ENCODE measurements at places on chromosomes 5 and 9.

DNA sequence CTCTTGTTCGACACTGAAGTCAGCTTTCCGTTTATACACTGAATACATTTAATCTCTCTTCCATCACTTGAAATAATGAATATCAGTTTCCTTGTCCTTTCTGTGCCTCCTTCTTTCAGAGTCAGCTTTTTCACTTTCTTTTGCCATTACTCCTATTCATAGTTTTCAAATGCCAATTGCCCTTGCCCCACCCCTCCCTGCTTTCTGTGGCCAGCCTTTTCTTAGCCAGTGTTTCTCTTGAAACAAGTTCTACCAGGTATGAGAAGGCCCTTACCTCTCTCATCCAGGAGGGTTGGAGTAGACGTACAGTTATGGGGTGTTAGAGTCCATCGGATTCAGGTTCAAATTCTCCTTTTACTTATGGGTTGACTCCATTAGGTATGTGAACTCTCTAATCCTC is 574.7 kb upstream of the SEMA6A start:
- DNase-seq = no peak

DNA sequence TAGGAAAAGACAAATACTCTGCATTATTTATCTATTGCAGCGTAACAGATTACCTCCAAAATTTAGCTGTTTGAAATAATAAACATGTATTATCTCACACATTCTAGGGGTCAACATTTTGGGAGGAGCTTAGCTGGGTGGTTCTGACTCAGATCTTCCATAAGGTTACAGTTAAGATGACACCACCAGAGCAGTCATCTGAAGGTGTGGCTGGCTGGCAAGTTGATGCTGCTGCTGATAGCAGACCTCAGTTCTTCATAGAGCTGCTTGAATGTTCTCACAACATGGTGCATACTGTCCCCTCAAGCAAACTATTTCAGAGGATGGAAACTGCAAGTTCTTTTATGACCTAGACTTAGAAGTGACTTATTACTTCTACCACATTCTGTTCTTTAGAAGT is 146.3 kb upstream of the FSTL4 start:
- no peak for DNase-seq

DNA sequence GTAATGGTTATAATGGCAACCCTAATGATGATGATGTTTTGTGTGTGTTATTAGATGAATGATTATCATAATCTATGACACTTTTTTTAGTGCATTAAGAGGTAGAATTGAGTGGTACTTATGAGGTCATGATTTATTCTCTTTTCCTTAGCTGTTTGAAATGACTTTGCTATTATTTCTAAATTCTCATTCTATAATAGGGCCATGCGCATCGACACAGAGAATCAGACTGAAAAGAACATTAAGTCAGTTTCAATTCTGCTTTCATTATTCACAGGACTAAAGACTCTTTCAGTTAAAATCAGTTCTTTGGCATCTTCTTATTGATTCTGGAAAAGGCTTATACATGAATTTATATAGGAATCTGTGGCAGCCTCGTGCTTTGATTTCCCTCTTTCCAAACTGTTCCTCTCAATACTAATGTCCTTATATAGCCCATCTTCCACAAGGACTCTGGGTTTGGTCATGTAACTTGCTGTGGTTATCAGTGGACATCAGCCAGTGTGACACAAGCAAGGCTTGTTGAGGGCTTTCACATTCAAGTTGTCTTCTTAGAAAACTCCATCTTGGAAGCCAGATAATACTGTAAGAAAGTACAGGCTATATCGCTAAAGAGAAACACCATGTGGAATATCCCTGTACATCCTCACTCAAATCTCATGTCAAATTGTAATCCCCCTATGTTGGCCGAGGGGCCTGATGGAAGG is 140.3 kb upstream of the CHD1 start:
- peak; percentile 27 for DNase-seq

DNA sequence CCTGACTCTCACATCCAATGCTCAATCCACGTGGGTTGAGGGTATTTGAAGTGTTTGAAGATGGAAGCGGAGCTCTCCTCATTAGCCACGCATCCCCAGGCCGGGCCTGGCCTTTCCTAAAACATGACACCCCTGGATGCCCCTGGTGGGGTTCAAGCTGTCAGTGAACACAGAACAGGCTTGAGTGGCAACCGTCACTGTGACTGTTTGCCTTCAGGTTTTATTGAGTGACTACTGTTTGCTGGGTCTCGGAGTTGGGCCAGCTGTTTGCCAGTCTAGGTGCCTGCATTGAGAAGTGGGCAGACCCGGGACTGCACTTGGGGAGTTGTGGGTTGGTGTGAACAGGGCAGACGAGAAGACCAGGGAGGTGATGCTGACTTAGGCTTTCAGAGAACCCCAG is 7.8 kb upstream of the OLFM1 start:
- DNase-seq = no peak

- no peak for DNase-seq
Measured at GRCh38 chr9:126809068-126809467, 4.2 kb downstream of the ZBTB43 start.

DNA sequence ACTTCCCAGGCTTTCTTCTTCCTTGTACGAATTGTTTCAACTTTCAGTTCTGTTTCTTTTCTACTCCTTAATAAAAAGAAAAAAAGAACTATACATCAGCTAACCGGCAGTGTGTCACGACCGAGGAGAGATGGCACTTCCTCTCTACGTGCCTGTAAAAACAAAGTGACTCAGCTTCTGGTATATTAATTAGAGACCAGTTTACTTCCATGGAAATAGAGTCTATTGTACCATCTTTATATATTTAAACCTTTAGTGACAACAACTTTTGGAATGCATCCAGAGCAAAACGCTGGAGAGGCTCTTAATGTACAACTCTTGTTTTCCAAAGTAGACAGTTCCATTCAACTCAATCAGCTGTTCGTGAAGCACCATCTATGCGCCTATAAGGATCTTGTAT is 94.5 kb upstream of the LIFR start:
- DNase-seq = peak; percentile 21

DNA sequence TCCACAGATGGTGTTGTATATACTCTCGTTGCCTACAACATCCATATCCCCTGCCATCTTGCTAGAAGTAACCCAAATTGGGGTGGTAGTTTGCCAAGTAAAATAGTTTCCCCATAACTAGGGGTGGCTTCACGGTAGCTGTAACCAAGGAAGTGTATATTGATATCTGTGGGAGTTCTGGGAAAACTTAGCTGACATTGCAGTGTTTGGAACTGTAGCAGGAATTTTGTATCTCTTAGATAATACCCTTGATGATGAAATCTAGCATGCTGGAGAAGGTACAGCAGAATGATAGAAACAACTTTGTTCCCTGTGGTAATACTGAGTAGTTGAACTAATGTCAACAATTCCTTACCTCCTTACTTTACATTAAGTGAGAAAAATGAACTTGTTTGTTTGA is 29.8 kb downstream of the FBXL7 start:
- DNase-seq = no peak

GRCh38 chr5:9348401-9348996 is 197.4 kb downstream of the SEMA5A start:
- no peak for DNase-seq

- DNase-seq = peak; percentile 90
Measured at GRCh38 chr5:112492291-112492690, 73.2 kb upstream of the EPB41L4A start.

- no peak for DNase-seq
Measured at GRCh38 chr5:130651440-130651839, 513.6 kb downstream of the HINT1 start.

DNA sequence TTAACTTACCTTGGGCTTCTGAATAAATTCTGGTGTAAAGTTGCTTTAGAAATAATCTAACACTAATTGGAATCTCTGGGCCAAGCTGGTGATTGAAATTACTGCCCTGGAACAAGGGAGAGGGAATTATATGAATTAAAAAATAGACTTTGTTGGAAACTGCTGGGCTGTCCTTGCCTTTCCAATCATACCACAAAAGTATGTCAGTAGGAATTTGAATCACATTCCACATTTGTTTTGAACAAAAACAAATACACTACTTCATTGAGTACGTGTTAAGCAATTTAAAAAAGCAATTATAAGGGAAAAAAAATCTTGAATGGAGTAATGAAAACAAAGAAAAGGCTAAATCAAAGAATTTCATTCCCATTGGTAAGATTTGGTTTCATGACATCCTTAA is 102.5 kb upstream of the SREK1 start:
- no peak for DNase-seq

- DNase-seq = no peak
Measured at GRCh38 chr5:170892196-170892595, 30.4 kb downstream of the RANBP17 start.

DNA sequence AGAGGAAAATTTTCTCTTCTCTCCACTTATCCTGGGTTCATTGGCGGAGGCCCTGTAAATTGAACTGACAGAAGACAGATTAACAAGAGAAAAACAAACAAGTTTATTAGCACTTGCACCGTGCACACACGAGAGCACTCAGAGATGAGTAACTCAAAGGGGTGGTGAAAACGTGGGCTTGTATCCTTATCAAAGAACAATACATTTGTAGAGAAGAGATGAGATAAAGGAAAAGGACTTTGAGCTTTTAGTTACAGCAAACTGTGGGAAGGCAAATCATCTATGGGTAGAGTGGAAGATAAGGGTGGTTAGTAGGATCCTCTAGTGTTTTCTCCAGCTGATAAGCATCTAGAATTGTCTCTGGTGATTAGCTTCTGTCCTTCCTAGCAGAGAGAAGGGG is 44.4 kb upstream of the ROR2 start:
- peak; percentile 59 for DNase-seq

DNA sequence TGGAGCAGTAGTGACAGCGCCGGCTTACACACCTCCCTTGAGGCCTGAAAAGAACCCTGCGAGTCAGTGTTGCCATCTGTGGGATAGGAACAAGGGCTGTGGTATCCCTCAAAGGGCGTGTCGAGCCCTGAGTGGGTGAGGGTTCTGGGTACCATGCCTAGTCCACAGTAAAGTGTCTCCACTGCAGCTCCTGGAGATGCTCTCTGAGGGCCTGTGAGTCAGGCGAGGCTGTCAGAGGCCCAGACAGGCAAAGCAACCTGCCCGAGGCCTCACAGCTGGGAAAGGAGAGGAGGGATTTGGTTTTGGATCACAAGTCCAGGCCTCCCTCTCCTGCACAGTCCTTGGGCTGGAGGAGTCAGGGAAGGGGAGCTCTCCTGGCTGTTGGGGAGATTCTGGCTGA is 6.1 kb downstream of the PRRX2 start:
- no peak for DNase-seq

DNA sequence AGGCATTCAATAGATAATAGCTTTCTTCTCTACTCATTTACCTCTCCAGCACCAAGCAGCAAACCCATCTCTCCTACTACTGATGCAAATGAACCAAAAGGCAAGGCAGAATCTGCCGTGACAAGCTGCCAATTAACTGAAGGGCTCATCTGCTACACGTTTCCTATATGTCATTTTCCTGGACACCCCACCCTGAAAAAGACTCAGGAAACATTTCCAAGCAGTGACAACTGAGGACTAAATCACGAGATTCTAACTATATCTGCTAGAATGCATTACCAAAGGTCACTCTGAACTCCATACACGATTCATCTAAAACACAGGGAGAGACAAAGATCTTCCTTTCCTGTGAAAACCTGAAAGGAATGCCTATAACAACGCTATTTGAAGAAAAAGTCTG is 12.9 kb downstream of the PLPP1 start:
- no peak for DNase-seq

GRCh38 chr9:135677641-135678168 is 14.6 kb downstream of the LCN9 start:
- no peak for DNase-seq

DNA sequence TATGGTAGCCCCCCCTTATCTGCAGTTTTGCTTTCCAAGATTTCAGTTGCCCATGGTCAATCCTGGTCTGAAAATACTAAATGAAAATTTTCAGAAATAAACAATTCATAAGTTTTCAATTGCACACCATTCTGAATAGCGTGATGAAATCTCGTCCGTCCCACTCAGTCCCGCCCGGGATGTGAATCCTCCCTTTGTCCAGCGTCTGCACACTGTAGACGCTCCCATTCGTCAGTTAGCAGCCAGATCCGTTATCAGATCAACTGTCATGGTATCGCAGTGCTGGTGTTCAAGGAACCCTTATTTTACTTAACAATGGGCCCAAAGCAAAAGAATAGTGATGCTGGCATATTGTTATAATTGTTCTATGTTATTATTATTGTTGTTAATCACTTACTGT is 98.6 kb downstream of the TMEM215 start:
- DNase-seq = peak; percentile 63

DNA sequence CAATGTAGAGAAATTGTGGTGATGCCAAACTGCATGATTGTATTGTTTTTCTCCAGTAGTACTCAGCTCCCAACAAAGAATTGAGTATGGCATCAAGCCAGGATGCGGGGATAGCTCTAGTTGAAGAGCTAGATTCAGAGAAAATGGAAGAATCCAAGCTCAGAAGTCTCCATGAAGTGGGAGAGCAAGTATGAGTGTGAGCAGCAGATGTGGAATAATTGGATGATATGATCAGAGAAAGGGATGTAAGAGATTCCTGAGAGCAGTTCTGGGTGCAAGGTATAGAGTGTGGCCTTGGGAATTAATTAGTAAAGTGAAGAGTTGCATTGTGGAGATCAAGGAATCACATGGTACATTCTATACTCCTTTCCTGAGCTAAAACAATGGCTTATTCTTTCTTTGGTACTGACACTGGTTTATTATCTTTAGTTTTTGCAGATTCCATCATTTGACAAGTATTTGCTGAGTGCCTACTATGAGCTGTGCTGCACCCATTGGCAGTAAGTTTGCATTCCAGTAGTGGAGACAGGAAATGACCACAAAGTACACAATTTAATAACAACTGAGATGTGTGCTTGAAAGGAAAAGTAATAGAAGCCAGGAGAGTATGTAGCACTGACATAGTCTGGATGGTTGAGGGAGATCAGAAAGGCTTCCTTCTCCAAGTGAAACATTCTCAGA is 177.1 kb downstream of the CPLANE1 start:
- DNase-seq = no peak

DNA sequence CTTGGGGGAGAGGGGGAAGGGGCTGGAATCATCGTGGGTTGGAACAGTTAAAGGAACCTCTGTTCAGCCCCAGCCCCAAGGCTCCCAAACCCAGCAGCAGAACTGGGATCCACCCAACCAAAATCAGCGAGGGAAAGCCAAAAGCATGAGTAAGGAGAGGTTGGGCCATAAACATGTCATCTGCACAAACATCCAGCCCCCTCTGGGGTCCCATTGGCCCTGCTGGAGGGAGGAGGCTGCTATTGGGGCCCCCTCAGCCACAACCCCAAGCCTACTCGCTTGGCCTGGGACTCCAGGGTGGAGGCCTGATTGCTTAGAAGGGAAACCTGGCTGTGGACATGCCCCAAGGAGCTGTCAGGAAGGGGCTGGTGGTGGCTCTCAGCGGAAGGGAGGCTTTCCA is 154.9 kb downstream of the FGF18 start:
- no peak for DNase-seq

DNA sequence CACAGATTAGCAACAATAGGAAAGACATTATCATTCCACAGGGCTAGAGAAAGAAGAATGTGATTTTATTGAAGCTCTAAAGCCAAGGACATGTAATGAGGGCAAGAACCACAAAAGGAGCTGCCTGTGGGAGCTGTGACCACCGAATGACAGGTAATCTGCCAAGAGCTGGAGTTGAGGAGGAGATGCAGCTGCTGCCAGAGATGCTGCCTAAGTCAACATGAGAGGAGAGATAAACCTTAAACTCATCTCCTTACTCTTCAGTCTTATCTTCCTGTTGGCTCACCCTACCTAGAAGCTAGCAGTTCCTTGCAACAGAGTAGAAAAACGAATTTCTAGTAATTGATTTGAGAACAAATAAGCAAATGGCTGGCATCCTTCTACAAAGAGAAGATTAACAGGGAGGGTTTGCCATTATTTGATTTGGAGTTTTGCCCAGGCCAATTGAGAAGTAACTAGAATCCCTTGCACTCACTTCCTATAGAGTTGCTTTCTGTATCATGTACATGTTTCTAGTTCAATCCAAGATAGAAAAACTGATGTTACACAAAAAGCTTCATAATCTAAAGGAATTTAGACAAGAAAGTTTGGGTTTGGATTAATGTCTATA is 539.2 kb downstream of the TLE1 start:
- DNase-seq = no peak
